ENCODE measurements at places on chromosomes 16 and 17.
A peak's percentile ranks its signal among the peaks of the same experiment; 100 is the strongest.

DNA sequence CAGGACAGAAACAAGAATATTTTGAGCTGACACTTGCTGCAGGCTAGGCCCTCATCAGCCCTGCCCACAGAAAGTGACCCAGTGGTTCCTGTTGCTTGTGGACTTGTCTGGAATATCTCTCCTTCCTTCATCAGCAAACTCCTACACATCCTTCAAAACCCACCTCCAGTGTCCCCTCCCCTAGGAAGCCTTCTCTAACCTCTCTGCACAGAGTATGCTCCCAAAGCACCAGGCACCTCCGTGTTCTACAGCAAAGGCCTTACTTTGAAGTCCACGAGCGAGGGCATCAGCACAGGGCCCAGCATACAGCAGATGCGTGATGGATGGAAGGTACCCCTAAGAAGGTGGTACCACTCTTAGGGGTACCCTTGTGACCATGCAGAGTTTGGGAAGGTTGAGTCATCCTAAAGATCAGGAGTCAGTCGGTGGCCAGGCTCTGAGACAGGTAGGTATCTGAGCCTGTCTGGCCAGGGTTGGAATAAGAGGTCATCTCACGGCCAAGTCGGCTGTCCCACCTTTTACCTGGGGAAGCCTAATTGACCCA lies 2.0 kb downstream of the CCDC102A start:
- DNase-seq, result no peak

DNA sequence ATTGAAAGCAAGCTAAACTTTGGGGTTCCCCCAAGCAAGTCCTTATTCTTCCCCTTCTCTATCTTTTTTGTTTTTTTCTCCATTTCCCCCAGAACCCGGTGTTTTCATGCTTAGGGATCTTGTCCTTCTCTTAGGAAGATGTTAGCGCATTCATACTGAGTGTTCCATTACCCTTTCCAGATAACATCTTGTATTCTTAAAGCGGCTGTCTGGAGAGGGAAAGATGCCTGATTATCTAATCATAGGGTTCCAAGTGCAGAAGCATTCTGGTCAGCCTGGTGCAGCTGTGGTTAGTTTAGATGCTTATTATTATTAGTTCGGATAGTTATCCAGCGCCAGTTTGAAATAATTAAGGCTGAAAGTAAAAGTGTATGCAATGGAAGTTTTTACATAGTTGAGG lies 2.0 kb downstream of the TOM1L1 start:
- no peak for DNase-seq

- DNase-seq, result no peak
Observed at GRCh38 chr17:1742371-1743087, at the start of gene SERPINF2. Gene SERPINF2 (plus strand): TSS chr17:1742871. CDS start chr17:1744996, 2,125 bp downstream.

GRCh38 chr16:2333772-2334379 lies 6.7 kb downstream of the ABCA3 start:
- no peak for DNase-seq

- DNase-seq, result no peak
Observed at GRCh38 chr17:18919963-18920362, 32.0 kb upstream of the SLC5A10 start.

GRCh38 chr17:43332230-43332629 lies 66.6 kb upstream of the ARL4D start:
- DNase-seq, result no peak

GRCh38 chr17:1996800-1997288 lies 28.3 kb downstream of the RTN4RL1 start:
- DNase-seq, result no peak

- no peak for DNase-seq
Observed at GRCh38 chr17:4704991-4705390, 1.1 kb upstream of the PELP1 start.

DNA sequence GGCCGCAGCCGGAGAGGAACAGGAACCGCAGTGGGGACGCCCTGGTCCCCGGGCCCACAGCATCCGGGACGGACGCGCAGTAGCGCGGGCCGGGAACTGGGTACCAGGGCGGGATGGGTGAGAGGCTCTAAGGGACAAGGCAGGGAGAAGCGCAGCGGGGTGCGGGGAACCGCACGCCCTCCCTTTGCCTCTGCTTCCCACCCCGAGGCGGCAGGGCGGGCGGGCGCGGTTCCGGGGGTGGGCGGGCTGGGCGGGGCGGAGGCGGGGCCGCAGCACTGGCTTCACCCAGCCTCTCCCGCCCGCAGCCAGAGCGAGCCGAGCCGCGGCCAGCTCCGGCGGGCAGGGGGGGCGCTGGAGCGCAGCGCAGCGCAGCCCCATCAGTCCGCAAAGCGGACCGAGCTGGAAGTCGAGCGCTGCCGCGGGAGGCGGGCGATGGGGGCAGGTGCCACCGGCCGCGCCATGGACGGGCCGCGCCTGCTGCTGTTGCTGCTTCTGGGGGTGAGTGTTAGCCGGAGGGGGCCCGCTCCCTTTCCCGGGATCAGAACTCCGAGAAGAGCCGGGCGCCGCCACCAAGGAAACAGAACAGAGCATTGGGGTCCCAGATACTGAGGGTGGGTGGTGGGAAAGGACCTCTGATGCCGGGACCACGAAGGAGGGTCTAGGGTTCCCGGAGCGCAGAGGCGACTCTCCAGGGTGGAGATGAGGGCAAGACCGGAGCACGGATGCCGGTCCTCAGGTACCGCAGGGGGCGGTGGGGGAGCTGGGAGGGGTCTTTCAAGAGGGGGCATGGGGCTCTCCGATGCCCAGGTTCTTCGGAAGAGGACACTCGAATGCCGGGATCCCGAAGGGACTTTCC lies at the start of gene NGFR:
Gene NGFR (plus strand): TSS at position 308 of the 856 bp plus-strand sequence. CDS start 125 bp downstream, at position 433.
- peak; percentile 49 for DNase-seq

GRCh38 chr17:31394544-31394943 lies 3.1 kb downstream of the RAB11FIP4 start:
- DNase-seq, result peak; percentile 47

GRCh38 chr16:85245307-85246172 lies 133.3 kb upstream of the CIBAR2 start:
- DNase-seq, result peak; percentile 47

DNA sequence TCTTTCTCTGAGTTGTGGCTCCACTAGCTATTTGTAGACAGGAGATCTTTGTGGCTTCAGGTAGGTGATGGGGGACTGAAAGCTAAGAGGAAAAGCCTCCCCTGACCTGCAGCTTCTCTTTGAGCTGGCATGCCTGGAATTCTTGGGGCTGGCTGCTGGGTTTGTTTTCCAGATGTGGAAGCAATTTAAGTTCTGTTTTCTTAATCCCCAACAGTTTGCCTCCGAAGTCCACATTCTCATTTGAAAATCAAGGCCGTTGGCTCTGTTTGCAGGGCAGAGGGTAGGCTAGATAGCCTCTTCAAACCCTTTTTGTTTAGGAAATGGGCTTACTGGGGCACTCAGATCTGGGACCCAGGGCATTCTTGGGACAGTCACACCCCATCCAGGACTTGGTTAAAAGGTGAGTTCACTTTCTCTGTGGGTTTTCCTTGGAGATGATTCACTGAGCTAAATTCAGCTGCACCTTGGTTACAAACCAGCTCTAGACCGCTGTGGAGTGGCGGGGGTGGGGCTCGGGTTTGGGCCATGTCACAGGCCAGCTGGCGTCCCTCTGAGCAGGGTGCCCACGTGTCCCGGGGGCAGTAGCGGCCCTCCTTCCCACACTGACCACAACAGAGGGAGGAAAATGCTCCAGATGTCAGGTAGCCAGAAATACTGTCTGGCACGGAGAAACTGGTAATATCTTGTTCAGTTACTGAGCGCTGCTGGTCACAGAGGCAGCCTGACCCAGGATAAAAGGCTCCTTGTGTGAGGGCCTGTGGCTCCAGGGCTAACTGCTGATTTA lies 108.5 kb downstream of the RAB11FIP4 start:
- DNase-seq, result no peak

- no peak for DNase-seq
Observed at GRCh38 chr16:83068686-83069085, 441.9 kb downstream of the CDH13 start.

GRCh38 chr17:17060001-17060922 lies 18.0 kb downstream of the MPRIP start:
- DNase-seq, result no peak

DNA sequence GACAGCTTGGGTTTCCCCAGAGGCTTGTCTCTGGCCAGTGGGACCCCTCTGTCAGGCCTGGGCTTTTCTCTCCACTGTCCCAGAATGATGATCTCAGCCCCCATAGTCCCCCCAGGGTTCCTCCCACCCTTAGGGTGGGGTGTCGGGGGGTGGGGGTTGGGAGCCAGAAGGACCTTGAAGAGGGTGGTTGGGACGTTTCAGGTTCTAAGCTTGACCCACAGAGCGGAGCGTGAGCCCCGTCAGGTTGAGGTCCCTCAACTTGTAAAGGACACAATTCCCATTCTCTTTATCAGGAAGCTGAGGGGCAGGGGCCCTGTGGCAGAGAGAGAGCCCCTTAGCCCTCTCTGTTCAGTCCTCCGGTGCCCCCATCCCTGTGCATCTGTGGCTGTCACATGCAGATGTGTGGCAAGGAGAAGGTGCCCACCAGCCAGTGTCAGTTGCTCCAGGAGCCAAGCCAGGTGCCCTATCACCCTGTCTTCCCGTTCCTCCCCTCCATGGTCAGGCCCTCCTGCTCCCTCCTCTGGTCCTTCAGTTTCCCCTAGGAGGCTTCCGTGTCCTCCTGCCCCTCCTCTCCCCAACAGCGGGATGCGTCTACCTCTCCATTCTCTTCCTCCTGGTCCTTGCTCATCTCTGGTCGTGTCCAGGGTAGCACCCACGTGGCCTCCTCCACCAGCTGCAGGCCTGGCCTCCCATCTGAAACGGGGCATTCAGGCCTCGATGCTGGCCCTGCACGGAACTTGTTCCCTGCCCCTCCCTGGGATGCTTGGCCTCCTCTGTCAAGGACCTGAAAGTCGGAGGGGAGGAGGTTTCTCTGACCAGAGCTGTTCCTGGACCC lies 1.5 kb upstream of the NTN3 start:
- DNase-seq, result no peak

GRCh38 chr17:44898768-44899073 lies 524 bp downstream of the EFTUD2 start:
- no peak for DNase-seq

GRCh38 chr17:38886643-38887010 lies 16.8 kb downstream of the LASP1 start:
- no peak for DNase-seq

DNA sequence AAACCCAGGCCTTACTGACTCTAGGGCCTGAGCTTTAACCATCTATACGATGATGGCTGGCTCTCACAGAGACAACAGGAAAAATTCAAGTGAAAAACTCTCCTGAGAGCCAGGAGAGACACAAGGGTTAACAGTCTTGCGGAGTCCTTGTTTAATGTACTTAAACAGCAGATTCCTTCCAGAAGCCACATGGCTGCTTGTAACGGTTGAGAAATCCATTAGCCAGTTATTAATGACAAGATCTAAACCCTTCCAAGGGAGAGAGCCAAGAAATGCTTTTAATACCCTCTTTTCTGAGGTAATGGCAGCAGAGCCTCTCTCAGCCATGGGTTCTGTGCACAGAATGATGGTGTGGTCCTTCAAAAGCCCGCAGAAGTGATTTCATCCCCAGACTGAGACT lies 5.2 kb upstream of the ALDOA start:
- no peak for DNase-seq

- no peak for DNase-seq
Observed at GRCh38 chr17:4177806-4178205, 34.8 kb downstream of the CYB5D2 start.

GRCh38 chr17:57943645-57944044 lies 11.6 kb downstream of the CUEDC1 start:
- DNase-seq, result no peak

DNA sequence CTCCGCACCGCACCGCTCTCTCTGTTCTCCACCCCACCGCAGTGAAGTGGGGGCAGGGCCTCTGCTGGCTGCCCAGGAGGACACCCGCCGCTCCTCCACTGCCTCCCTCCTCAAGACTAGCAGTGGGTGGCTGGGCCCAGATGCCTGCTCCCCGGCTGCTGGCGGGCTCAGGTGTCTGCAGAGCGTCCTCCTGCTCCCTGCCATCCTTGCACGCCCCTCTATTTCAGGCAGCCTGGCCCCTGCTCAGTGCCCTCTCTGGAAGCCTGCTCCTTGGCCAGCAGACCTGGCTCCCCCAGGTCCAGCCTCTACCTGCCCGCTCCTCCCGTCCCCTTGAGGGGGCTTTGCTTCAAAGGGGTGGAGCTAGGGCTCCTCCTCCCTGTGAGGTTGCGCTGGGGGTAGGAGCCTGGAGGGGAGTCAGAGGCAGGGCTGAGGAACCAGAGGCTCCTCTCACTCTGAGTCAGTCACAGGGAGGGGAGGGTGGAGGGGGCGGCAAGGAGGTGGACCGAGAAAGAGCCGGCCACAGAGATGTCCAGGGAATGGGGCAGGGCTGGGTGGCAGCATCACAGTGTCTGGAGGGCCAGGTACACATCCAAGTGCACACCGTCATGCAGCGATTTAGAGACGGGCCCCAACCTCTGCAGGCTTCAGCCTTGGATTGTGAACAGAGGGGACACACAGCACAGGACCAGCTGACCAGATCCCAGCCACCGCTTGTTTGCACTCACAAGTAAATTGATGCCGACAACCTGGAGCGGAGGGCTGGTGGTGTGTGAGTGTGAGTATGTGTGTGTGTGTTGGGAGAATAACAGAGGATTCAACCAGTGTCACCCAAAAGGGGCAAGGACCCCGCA lies 9.8 kb upstream of the TMEM92 start:
- no peak for DNase-seq

DNA sequence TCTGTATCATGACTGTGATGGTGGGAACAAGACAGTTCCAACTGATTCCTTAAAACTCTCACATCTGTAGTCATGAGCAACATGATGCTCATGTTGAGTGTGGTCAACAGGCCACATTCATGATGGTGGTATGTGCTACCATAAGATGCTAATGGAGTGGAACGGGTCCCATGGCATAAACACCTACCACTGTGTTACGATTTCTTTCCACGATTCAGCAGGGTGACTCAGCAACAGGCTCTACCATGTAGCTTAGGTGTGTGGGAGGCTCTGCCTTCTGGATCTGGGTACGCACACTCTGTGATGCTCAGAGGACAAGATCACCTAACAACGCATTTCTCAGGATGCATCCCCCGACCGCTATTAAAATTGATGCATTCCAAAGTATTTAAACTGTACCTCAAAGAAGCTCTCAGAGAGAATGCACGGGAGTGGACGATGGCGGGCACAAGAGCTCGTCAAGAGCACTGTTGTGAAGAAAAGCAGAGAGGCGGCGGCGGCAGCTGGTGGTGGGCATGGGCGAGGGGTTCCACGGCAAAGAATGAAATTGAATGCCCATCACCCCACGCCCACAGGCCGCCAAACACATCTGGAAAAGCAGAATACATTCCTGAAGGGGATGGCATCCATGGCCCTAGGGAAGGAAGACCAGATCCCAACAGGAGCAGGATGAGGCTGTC lies 133.3 kb downstream of the ZNF778 start:
- DNase-seq, result peak; percentile 47

DNA sequence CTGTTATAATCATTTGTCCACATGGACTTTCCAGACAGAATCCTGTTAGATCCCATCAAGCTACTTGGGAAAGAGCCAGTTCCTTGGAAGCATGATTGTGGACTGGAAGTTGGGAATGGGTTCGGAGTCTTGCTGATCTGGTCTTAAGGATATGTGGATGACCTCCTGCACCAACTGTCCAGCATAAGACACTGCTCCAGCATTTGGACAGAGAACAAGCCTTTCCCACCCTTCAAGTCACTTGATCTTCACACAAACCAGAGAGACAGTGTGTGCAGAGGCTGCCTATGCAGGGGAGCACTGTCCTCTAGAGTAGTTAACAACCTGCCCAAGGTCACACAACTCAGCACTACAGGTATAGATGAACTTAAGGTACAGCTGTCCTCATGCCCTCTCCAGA lies 5.8 kb upstream of the MT1B start:
- no peak for DNase-seq

- DNase-seq, result no peak
Observed at GRCh38 chr16:84117494-84117843, 727 bp upstream of the MBTPS1 start.

GRCh38 chr16:87016046-87017035 lies 300.9 kb downstream of the C16orf95 start:
- DNase-seq, result no peak
